Activated CD4-positive, alpha-beta T cell treated with anti-CD3 and anti-CD28 coated beads, Interleukin-2, amount 10 ng/mL, durations not matched to agents 24 days and 14 days (primary cell): ENCODE measurements at places on chromosomes 1 and 21.

DNA sequence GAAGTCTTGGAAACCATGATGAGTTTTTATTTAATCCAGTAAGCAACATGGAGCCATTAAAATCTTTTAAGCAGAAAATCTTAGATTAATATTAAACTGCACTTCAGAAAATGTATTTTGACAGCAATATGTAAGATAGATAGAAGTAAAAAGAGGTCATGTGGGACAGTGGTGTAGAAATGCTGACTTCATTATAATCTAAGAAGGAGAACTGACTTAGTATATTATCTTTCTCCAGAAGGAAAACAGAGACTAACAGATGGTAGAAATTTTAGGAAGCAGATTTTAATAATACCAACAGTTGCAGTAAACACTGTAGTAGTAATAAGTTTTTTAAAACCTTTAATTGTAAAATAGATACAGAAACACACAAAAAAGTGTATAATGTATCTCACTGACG, 272.9 kb downstream of the TPR start:
- no peak for DNase-seq

DNA sequence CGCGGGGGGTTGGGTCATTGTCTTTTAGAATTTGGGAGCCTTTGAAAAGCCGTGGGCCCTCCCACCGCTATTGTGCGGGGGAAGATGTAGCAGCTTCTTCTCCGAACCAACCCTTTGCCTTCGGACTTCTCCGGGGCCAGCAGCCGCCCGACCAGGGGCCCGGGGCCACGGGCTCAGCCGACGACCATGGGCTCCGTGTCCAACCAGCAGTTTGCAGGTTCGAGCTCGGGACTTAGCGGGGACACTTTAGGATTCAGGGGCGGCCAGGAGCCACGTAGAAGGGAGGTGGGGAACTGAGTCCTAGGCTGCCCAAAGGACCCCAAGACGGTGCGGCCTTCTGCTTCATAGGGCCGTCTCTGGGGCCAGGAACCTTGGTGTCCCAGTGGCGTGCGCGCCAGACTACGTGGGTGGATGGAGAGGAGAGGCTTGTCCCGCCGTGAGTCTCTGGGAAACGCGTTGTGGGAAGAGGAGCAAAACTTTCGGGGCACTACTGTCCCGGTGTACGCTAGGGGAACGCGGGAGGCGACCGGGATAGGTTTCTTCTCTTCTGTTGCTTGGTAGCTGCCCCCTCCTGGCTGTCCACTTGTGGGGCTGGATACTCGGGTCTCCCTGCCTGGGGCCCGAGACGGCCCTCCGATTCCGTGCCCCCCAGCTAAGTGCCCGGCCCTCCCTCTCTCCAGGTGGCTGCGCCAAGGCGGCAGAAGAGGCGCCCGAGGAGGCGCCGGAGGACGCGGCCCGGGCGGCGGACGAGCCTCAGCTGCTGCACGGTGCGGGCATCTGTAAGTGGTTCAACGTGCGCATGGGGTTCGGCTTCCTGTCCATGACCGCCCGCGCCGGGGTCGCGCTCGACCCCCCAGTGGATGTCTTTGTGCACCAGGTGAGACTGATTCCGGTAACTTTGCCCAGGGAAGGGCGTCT, at the start of gene LIN28A:
Gene LIN28A (plus strand): TSS at position 112 of the 918 bp plus-strand sequence. CDS start 75 bp downstream, at position 187.
- no peak for DNase-seq

GRCh38 chr1:190949939-190950338, 472.3 kb upstream of the BRINP3 start:
- no peak for DNase-seq

DNA sequence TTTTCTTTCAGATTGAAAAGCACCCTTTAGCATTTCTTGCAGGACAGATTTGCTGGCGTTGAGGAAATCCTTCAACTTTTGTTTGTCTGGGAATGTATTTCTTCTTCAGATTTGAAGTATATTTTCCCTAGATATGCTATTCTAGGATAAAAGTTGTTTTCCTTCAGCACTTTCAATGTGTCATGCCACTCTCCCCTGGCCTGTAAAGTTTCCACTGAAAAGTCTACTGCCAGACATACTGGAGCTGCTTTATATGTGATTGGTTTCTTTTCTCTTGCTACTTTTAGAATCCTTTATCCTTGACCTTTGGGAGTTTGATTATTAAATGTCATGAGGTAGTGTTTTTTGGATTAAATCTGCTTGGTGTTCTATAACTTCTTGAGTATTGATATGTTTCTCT, 44.2 kb upstream of the CD55 start:
- no peak for DNase-seq

- no peak for DNase-seq
Measured at GRCh38 chr1:180288940-180289339, 58.9 kb downstream of the LHX4 start.

DNA sequence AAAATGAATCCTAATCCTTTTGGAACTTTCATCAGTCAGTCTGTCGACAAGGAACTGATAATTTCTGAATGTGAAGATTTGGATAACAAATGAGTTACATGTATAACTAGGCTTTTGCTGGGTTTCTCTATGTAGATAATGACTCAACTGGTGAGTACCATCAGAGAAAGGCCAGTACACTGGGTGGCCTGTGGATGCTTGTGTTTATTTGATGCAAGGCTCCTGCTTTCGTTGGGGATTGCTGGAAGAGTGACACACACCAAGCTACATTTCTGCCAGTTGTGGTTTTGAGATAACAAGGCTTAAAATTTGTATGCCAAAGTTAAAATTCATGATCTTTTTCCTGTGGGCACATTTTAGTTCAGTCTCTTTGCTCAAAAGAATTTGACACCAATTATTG, 115.7 kb upstream of the UBE2U start:
- no peak for DNase-seq
